ENCODE measurements at places on chromosomes 16 and 17.
A peak's percentile ranks its signal among the peaks of the same experiment; 100 is the strongest.

DNA sequence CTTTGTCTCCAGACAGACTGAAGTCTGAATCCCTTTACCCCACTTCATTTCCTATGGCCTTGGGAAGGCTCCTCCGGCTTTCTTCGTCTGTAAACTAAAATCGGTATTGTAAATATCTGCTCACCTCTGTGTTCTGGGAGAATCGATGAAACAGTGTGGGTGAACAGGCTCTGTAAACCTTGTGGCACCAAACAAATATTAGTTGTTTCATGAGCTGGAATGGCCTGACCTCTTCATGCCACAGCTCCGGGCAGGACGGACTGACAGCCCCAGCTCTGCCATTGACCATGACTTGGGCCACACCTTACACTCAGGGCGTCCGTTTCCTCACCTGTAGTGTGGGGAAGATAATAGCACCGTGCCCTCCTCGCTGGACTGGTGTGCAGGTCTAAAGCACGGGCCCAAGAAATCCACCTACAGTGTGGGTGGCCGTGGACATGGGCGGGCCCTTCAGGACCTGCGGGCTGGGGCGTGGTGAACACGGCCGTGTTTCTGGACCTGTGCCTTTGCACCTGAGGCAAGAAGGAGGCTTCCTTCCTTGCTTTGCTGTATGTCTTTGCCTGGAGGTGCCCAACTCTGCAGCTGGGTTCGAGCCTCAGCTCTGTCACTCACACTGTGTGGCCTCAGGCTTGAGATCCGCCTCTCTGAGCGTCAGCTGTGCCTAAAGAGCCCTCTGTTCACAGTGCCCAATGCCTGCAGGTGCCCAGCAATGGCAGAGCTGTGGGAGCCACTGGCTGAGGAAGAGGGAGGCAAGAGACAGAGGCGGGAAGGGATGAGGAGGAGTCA is 6.1 kb upstream of the OSGIN1 start:
- no peak for DNase-seq

DNA sequence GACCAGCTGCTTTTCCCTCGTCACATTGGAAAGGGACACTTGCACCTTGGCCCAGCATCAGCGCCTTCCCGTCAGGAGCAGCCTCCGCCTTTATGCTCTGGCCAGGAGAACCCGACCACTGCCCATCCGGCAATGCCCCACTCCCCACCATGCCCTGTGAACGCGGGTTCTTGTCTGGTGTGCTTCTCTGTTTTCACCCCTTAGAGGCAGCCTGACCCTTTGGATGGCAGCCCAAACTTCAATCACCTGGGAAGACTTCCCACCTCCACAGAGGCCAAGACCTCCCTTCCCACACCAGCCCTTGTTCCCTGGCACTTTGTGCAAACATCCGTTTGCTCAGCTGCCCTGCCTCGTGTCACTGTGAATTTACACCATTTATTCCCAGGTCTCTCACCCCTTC is 87.0 kb downstream of the DNAH17 start:
- no peak for DNase-seq

- no peak for DNase-seq
Observed at GRCh38 chr17:2266865-2267228, 36.7 kb downstream of the SMG6 start.

DNA sequence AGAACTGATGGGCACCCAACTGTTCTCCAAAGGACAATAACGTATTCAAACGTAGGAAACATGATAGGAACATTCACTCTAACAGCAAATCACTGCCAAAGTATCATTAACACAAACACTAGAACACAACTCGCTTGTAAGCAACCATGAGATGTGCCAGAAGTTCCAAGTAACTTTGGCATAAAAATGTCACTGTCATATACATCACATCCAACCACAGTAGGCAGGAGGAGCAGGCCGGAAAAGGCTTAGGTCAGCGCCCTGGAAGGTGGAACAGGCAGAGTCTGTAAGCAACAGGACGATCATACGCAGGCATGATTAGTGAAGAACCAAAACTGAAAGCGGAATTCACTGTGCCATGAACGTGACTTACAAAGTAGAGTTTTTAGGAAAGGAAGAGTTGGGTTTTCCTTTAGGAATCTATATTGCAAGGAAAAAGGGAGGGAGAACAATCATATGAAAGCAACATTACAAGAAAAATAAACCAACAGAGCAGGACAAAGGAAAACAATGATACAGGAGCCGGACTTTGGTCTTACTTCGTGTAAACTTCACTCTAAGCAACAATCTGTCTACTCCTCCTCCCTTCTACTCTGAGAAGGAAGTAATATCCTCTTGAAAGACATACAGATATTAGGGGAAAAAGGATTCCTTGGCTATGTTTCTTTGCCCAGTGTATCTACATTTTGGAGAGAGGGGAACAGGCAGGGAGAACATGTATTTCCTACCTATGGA is 52.3 kb downstream of the YWHAE start:
- no peak for DNase-seq

GRCh38 chr17:65678546-65678945 is 117.1 kb upstream of the AXIN2 start:
- DNase-seq, result no peak

- DNase-seq, result no peak
Observed at GRCh38 chr17:4501295-4501949, 2.7 kb downstream of the SPNS2 start.

DNA sequence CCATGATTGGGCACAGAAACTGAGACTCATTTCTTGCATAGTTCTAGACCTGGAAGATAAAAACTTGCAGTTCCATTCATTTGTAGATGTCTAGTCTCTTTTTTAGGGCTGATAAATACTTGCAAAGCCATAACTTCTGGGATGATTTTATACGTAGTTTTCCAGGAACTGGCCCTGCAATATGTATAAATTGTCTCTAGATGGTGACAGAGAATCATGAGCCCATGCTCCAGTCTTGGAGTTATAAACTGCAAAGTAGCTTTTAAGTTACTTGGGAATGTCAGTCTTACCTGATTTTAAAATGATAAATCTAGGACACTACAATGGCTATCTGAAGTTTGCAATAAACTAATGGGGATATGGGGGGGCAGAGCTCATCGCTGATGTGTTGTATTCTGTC is 3.0 kb upstream of the ADAMTS18 start:
- DNase-seq, result no peak

GRCh38 chr17:55625521-55625920 is 97.1 kb downstream of the TMEM100 start:
- no peak for DNase-seq

DNA sequence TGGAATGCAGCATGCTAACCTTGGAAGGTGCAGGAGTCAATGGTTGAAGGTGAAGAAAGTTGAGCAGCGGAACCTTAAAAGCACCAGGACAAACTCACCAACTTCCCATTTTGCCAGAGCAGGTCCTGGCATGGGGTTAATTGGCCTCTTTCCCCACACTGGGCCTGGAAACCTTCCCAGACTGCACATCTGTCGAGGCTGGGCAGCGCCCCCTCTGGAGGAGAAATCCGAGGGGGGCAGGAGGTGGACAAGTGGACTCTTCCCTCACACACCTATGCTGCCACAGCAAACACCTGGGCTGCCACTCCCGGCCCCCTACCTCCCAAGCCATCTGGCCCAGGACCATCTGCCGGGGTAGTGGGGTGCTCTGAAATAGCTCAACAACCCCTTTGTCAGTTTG is 232.4 kb downstream of the CBLN1 start:
- no peak for DNase-seq

DNA sequence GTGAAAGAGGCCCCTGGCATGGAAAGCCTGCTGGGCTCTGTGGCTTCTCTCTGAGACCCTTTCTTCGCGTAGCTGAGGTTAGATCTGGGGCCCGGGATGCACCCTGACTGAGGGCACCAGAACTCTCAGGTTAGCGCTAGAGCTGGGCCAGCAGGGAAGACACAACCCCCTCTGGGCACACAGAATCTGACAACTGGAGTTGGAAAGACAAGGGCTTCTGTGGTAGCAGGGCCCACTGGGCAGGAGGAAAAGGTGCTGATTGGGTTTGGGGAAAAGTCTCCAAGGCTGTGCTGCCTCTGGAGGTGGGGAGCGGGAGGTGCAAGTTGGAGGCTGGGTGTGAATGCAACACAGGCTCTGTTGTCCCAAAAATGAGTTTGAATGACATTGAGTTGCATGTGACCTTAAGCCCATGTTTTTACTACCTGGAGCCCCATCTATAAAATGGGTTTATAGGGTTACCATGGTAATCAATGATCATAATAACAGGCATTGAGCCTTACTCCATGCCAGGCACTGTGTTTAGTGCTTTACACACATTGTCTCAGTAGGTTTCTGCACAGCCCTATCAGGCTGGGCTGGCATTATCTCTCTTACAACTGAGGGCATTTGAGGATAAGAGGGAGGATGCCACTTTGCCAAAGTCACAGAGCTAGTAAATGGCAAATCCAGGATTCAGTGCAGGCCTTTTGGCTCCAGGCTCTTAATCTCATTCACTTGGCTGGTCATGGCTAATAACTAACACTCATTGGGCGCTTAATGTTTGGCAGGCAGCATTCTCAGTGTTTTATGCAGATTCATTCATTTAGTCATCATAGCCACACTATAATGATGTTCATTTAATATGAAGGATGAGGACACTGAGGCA is 9.5 kb upstream of the IGFBP4 start:
- no peak for DNase-seq

GRCh38 chr17:78933959-78934568 is 8.9 kb upstream of the TIMP2 start:
- no peak for DNase-seq

- no peak for DNase-seq
Observed at GRCh38 chr17:72399608-72400487, 279.0 kb downstream of the SOX9 start.

DNA sequence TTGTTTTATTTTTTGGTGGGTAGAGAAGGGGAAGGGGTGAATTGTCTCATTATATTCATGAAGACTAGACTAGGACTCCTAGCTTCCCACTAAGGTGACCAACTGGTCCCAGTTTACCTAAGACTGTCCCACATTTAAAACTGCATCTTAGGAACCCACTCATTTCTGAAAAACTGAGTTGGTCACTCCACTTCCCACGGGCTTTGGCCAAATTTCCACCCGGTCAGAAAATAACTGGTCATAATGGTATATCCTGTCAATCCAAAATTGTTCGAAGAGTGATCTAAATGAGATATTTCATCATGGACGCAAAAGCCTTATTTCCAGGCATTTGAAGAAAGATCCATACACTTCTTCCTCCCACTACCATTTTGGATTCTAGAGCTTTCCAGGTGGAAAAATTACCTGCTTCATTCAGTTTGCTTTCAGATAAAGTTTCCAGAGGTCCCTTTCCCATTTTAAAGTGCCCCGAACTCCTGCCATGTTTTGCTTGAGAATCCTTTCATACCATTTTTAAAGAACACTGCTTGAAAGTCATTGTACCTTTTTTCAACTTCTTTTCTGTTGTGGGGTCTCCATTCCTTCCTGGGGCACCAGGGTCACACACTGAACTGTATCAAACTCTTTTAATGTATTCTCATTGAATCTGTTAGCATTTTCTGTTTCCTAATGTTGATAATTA is 21.8 kb upstream of the ZFHX3 start:
- no peak for DNase-seq

DNA sequence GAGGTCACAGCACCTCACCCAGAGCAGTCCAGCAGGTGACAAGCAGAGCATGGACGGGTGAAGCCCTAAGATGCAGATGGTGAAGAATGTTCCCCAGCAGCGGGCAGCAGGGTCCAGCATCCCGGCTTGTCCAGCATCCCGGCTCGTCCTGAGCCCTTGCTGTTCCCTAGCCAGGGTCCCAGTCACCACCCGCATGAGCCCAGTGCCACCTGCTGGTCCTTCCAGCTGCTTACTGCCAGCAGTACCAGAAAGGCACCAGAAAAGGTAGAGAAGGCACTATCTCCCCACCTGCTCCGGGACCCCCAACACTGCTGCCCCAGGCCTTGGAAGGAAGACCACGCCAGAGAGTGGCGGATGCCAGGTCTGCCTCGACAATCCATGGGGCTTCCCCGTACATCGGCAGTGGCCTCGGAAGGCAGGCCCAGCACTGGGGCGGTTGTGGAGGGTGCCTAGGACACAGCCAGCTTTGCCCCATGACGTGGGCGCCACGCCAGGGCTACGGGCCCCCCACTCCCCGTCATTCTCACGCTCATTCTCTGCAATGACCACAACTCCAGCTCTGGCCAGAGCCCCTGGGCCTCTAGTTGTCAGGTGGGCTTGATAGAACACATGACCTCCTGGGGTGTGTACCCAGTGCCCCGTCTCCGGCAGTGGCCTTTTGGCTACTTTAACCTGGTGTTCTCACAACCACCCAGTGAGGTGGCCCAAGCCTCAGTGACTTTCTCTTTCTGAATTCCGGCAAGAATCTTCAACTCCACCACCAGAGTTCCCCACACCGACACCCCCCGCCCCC is 1.4 kb downstream of the CENPX start:
- DNase-seq, result peak; percentile 26

DNA sequence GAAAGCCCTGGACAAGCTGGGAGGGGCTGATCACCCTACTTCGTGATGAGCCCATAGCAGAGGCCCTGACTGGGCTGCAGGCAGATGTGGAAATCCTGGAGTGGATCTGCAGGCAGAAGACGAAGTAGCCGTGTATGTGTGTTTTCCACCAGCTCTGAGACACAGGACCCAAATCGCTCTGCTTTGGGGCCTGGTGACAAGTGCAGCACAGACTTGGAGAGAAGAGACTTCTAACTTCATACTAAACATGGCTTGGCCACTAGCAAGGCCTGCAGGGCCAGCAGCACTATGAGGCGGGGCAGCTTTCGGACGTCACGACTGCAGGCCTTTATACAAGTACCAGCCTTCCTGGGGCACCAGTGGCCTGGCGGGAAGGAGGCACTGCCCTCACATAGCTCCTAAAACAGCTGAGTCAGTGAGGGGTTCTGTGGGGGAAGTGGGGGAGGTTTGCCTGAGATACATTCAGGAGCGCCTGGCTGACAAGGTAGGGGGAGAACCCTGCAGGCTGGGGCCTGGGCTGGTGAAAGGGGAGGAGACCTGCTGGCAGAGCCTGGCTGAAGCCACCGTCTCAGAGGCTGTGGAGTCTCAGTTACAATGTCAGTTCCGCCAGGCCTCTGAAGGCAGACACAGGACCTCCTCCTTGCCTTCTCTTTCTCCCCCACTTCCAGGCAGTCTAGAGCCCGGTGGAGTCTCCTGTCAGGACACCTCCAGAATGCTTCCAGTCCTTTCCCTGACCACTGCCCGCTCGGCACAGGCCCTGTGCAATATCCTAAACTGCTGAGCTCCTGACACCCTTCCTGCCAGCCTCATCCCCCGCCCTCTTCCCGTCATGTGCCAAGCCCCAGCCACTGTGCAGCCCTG is 73.4 kb downstream of the WSB1 start:
- DNase-seq, result no peak

DNA sequence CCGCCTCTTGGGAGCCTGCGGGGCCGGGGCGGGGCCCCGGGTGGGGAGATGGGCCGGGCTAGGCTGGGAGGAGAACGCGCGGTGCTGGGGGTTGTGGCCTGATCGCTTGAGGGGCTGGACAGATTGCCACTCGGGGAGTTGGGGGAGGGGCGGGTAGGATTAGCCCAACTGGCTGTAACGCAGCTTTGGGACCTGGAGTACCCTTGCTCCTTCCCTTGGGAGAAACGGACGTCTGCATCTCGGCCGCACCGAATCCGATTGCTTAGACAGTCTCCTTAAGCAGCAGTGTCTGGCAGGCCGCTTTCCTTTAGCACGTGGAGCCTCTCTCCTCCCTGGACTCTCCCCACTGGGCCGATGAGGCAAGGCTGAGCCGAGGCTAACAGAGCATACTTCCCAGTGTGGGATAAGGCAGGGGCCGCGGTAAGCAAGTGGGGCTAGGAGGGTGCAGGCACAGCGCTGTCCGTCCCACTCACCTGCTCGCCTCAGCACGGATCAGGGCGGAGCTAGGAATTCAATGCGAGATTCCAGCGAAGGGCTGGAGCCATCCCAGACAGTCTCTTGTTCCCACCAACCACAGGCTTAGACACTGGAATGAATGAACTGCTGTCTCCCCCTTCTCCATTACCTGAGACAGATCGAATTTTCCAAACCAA is 540 bp upstream of the ACLY start:
- peak; percentile 18 for DNase-seq

- DNase-seq, result no peak
Observed at GRCh38 chr17:9844153-9844552, 18.4 kb downstream of the GLP2R start.

Data from effector CD8-positive, alpha-beta T cell (primary cell).